Islet precursor cell (in vitro differentiated cells): ENCODE measurements at places on chromosomes 2 and 18.

DNA sequence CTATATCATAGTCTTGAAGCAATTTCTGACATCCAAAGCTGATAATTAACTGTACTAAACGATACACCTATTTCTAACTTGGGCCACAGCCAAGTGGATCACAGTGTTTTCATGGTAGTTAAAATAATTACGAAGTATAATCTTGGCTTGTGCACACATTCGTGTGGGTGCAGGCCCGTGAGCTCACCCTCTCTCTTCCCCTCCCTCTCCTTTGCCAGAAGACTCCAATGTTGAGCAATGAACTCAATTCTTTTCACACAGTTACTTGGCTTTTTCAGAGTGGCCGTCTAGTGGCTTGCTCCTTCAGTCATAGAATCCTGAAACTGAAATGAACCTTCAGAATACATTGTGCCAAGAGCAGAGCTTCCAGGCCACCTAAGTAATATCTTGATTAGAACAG, 178.7 kb downstream of the NCKAP5 start:
- no peak for DNase-seq

DNA sequence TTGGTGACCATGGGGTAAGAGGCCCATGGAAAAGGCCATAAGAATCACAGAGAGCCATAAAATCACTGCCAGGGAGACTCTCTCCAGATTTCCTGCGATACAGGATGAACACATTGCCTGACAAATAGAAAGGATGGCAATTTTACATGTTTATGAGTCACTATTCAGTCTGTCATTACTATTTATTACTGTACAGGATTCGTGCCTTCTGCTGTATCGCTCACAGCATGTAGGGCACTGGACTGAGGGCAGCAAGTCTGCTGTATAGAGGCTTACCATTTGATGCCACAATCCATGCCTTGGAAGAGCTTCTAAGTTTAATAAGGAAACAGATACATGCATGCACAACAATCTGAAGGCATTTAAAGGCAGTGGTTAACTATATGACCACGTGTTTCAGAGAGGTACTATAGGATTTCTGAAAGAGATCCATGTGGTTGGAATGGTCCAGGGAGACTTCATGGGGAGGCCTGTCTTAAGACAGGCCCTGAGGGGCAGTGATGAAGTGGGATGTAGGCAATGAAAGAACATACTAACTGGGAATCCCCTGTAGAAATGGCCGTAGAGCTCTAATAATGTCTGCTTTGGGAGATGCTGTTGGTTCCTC, 702.4 kb upstream of the RAB6C start:
- DNase-seq, result no peak

GRCh38 chr2:152506843-152507242, 171.9 kb downstream of the FMNL2 start:
- no peak for DNase-seq

- peak; percentile 91 for DNase-seq
These were observed 9.4 kb upstream of the CRYBA2 start for GRCh38 chr2:219002395-219003266.

DNA sequence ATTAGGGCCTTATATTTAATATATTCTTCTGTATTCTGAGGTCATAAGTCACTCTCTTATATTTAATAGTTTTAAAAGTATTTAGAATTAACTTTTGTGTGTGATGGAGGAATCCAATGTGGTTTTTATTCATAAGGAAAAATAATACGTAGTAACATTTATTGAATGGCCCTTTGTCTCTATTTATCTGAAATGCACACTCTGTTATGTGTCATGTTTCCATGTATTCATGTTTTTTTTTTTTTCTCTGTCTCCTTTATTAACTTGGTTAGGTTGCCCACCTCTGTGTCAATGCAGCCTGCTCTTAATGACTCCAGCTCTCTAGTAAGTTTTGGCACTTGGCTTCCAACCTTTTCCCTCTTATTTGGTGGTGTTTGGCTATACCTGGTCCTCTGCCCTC, 33.8 kb downstream of the RNF144A start:
- DNase-seq, result no peak

DNA sequence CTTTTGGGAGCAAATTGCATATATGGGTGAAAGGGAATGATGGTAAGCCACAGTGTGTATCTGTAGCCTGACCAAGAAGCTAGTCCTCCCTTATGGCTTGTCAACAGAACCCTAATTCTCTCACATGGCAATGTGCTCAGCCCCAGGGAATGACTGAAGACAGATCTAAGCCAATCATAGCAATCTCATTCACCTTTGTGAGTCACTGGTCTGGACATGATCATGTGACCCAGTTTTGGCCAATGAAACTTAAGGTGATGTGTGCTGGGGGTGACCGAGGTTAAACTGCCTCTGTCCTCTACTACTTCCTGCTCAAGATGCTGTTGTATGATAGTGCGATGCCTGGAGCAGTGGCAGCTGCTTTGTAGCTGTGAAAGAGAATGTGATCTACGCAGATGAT, 491.2 kb upstream of the HS6ST1 start:
- no peak for DNase-seq

DNA sequence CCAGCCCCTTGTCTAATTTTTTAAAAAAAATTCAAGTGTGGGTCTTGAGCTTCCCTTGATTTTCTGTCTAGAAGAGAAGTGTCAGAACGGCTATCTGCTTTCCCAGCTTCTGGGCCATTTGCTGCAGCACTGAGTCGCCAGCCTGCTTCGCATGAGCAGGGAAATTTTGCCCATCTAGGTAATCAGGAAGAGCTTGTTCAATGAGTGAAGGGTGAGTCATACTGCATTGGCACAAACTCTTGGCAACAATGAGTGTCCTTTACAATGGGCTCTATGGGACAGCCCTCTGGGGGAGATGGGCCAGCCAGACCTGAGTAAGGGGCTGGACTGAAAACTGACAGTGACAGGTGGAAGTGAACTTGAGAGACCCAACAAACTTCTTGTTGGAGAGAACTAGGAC, 2.4 kb upstream of the RNF144A start:
- no peak for DNase-seq

GRCh38 chr2:234164493-234165413, 114.3 kb downstream of the SPP2 start:
- no peak for DNase-seq

GRCh38 chr2:216635171-216635570, 2.0 kb downstream of the IGFBP2 start:
- DNase-seq, result no peak

DNA sequence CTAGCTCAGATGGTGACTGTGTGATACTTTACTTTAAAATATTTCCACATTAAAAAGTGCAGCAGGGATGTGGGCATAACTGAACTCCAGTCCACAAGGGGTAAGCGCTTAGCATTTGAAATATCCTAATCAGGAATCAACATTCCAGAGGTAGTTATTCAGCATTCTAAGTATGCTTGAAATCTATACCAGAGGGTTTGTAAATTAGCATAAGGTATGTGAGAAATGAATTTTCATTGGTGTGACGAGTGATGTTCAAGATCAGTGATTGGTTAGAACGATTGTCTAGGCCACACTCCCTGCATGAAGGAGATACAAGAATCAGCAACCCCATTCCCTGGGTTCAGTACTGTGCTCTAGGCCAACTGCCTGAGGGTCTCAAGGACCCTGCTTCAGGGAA, 42.6 kb downstream of the MAPK4 start:
- DNase-seq, result no peak

GRCh38 chr2:85468096-85468703, 49.7 kb downstream of the SH2D6 start:
- DNase-seq, result no peak

- no peak for DNase-seq
These were observed 53.3 kb downstream of the KCTD18 start for GRCh38 chr2:200456567-200456966.

- peak; percentile 63 for DNase-seq
These were observed 113.7 kb upstream of the SPRED2 start for GRCh38 chr2:65545837-65546805.

DNA sequence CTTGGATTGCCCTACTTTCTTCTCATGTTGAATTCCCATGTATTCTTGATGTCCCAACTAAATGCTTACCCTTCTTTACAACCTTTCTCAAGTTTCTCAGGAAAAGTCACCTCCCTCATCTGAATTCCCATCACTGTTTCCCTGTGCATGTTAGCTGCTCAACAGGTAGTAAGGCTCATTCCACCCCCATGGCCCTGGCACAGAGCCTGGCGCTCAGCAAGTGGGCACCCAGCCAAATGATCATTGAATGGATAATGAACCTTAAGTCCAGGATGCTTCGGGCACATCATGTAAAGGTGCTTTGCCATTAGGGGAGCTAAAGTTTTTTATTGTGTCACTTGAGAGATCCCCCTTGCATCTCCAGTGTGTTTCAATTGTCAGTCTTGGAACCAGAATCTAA, 124.0 kb downstream of the PKP4 start:
- DNase-seq, result no peak

DNA sequence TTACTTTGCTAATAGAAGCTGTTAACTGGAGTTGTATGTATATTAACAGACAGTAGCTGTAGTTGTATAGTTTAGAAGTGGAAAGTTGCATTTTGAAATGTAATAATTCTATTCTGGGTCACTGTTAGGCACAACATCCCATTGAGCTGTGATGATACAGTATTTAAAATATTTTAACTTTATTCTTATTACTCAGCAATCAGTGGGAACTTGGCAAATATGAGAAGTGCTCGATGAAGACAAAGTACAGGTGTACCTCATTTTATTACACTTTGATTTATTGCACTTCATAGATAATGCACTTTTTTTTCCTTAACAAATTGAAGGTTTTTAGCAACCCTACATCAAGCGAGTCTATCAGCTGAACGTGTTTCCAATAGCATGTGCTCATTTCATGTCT, 8.6 kb downstream of the DNAJC10 start:
- no peak for DNase-seq

- no peak for DNase-seq
These were observed 1.4 kb upstream of the KHK start for GRCh38 chr2:27085062-27085672.
